Right renal pelvis (tissue), 4 donors: ENCODE measurements at places on chromosomes 1 and 21.

- no peak for DNase-seq
Observed at GRCh38 chr1:205939690-205940330, 3.4 kb downstream of the SLC26A9 start.

GRCh38 chr1:93976291-93976690 is 67.1 kb upstream of the GCLM start:
- no peak for DNase-seq

- DNase-seq: no peak
Observed at GRCh38 chr1:210917560-210918169, 216.3 kb downstream of the KCNH1 start.

DNA sequence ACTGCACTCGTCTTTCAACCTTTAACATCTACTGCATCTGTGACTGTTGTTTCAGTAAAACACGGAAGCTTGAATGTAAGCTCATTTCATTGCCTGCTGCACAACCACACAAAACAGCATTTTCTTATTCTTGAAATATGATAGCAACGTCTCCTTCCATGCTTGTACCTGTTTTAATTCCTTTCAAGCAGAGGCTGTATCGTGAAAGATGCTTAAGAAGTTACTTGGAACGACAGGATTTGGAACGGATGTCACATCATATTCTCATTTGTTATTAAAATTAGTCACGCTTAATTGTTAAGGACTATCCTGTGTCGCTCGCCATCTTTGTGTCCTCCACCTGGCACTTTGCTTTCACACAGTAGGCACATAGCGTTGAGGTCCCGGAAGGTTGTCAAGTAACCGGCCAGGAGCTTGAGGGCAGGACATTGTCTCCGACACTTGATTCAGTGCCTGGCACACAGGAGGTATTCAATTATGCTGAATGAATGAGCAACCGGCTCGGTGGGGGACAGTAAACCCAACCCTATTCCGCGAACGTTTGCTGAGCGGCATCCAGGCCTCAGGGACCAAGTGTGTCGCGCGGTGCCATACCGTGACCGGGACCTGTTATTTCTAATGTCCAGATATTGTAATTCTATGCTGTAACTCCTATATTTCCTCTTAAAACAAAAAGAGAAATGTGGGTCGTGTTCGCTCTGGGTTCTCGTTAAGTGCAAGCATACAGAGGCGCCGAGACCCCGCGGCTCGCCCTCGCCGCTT is 499 bp upstream of the SH3GLB1 start:
- DNase-seq: peak; percentile 12

DNA sequence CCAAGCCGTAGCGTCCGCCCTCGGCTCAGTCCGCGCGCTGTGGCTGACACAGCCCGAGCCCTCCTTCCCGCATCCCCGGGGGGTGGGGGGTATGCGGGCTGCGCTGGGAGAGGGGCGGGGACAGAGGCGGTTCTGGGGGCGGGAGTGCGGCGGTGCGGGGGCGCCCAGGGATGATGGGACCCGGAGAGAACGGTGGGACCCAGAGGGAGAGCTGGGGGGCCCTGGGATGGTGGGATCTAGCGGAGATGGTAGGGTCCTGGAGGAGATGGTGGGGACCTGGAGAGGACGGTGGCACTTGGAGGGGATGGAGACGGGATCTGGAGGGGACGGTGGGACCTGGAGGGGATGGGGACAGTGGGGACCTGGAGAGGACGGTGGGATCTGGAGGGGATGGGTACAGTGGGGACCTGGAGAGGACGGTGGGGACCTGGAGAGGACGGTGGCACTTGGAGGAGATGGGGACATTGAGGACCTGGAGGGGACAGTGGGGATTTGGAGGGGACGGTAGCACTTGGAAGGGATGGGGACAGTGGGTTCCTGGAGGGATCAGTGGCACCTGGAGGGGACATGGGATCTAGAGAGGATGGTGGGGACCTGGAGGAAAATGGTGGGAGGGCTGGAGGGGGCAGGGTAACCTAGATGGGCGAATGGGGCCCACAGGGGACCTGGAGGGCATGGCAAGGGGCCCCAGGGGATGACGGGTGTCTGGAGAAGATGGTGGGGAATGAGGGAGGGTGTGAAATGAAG is 477 bp downstream of the SNAP47 start:
- DNase-seq: no peak
